ENCODE measurements at places on chromosomes 2 and 18.
A peak's percentile ranks its signal among the peaks of the same experiment; 100 is the strongest.

DNA sequence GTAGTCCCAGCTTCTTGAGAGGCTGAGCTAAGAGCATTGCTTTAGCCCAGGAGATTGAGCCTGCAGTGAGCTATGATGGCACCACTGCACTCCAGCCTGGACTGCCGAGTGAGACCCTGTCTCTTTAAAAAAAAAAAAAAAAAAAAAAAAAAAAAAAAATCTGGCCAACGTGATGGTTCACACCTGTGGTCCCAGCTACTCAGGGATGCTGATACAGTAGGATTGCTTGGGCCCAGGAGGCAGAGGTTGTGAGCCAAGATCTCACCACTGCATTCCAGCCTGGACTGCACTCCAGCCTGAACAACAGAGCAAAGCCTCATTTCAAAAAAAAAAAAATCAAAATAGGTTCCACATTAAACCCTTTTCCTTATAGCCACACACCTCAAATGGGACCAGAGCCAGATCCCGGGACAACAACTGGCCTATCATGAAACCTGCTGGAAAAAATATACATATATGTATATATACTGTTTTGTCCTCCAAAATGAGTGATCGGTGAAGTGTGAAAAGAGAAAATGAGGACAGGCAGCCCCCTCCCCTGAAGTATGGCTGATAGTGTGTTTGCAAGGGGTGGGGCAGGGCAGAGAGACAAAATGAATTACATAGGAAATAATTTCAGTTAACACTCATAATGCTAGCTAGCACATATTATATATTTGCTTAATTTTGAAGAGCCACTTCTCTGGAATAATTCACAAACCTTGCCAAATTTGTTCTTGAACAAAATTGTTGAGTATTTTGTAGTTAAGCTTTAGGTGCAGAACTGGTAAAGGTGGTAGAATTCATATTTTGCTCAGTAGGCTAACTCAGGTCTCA, 22.9 kb downstream of the MAPRE2 start:
- DNase-seq: no peak

DNA sequence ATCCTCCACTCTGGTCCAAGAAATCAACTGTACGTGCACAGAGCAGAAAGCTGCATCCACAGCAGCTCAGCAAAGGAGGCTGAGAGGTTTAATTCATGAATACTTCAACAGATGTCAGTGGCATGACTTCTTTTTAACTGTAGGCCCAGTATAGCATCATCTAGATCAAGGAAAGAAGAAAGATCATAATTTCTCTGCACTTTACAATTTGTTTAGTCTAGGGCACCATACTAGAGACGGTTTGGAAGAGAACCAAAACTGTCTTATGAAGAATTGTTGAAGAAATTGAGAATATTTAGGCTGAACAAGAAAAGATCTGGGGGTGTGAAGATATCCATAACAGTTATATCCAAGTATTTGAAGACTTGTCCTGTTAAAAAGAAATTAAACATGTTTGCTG, 30.5 kb upstream of the MAP3K20 start:
- DNase-seq: no peak

DNA sequence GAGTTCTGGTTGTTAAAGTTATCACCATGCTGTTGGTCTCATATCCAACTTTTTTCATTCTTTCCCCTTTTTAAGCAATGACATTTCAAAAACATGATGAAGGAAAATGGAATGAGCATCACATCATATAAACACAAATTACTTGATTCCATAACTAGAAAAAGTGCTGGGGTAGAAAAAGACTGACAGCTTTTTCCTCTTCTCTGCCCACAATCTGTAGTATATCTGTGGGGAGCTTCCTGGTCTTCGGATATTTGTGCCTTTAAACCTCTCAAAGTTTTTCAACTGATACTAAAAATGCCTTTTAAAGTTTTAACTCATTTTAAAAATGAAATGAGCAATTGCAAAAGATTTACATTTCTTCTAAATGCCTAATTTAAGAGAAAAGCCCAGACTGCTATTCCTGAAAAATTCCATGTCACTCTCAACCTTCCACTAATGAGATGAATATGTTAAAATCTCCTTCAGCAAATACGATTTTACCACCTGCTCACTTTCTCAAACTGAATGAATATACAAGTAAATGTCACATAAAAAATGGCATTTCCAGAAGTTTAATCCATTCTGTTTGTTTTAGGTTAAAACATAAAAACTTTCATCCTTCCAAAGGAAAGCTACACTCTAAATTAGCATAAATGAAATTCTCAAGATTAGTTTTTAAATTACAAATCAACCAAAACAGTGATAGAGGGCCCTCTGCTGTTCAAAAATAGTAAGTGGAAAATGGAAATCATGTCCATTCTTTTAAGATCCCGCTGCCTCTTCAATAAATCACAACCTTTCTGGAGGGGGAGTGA, 2.1 kb downstream of the DNAH7 start:
- no peak for DNase-seq

GRCh38 chr18:48539406-48540250, 797 bp downstream of the CTIF start:
- peak; percentile 32 for DNase-seq

- no peak for DNase-seq
These were observed 106.9 kb downstream of the COL4A4 start for GRCh38 chr2:227057060-227057459.

DNA sequence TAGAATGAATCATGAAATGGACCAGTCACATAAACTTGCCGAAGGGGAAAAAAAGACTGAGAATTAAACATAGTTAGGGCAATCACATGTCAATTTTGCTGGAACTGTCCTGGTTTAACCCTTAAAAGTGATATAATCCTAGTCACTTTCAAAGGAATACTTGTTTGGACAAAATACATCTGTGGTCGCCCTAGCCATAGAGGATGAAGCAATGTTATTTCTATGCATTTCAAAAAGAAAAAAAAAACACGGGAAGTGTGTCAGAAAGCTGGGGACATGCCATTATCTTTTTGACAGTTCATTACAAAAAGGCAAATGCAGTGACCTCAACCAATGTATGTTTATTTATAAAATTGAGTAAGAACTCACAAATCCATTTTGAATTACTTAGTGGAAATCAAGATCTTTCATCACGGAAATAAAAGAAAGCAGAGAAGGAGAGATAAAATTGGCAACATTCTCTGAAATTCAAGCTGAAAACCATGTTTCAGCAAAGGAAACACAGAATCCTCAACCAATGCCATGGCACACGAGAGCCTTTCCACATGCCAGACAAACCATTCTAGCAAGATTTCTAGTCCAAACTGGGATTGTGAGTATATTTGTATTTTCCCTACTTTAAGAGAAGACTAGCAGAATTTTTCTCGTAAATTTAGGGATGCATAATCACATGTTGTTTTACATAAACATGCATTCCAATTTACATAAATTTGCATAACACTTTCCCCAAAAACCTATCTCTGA, 854.3 kb upstream of the ACVR2A start:
- no peak for DNase-seq

- no peak for DNase-seq
These were observed 46.4 kb downstream of the ZNF521 start for GRCh38 chr18:25305584-25305983.

- DNase-seq: no peak
These were observed 41.5 kb downstream of the MARCHF7 start for GRCh38 chr2:159753797-159754196.

GRCh38 chr2:15989559-15989958, 49.2 kb downstream of the MYCN start:
- no peak for DNase-seq

DNA sequence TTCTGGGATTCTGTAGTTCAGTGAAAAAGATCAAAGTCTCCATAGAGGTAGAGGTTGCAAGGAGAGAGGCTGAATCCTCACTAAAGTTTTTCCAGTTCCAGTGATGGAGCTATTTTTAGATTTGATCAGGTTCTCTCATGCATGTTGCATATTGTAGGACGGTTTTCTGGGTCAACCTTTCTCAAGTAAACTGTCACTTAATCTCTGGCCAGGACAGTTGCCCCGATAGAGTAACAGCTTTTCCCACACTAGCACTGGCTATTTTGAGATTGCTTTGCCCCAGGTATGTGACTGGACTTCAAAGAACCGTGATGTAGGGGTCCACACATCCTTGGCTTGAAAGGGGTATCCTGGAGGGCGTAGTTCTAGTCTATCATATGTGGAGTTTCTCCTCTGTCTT, 101.2 kb upstream of the MSH2 start:
- DNase-seq: no peak

DNA sequence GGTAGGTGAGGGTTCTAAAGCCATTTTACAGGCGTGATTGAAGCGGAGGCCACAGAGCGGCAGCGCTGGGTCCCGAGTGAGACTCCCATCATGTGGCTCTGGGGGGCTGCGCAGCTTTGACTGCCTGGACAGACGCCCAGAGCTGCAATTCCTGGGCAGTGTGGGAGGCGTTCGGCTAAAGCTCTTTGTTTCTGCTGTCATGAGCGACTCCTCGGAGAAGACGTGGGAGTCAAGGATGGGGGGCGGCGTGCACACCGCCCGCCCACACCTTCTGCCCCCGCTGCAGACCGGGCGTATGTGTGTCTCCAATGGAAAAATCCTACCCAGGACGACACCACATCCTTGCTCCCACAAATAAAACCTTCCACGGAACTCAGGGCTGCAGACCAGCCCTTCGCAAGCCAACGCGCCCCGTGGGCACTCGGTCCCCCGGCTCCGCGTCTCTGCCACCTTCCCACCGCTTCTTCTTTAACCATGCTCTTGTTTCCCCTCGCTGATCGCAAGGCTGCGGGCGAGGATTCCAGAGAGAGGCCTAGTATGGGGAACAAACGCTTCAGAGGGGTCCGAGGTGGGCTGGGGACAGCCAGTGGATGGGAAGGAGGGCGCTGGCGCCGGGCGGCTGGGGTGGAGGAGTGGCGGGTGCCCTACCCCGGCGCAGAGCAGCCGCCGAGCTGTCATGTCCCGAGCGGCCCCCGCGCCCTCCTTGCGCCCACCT, 680 bp upstream of the LBH start:
- DNase-seq: peak; percentile 36

DNA sequence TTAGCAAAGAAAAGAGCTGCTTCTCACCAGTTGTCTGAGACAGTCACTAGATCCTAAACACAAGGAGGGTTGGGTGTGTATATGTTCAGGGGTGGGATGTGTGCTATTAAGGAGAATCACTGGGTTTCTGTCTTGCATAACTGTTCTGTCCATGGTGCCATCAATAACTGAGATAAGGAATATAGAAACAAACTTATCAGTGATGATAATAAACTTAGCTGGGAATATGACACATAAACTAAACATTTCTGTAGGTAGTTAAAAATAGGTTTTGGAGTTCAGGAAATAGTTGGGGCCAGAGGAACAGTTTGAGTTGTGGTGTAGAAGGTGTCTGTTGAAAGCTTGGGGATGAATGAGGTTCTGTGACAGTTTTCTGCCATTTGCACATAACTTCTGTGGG, 17.4 kb downstream of the NAPG start:
- DNase-seq: no peak

- DNase-seq: no peak
These were observed 1130.1 kb upstream of the CELF4 start for GRCh38 chr18:38695559-38696280.

- no peak for DNase-seq
These were observed 4.4 kb downstream of the SESTD1 start for GRCh38 chr2:179260224-179260623.

- DNase-seq: no peak
These were observed 6.1 kb upstream of the CUL3 start for GRCh38 chr2:224591220-224591619.

GRCh38 chr2:14304326-14304725, 328.2 kb upstream of the LRATD1 start:
- no peak for DNase-seq

GRCh38 chr2:120708944-120709607, 26.6 kb upstream of the GLI2 start:
- DNase-seq: no peak

DNA sequence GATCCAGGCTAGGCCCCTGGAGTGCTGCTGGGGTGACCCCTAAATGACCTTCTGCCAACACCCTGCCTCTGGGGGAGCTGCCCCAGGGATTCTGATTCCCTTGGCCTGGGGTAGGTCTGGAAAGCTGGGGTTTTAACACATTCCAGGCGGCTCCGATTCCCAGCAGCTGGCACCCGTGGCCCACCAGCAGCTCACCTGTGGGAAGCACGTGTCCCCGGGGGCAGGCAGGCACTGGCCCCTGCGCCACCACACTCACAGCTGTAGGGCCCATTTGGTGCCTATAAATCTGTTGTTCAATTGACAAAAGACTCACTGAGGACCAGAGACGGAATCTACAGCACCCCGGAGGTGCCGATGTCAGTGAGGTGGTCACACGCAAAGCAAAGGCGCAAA, 4.1 kb upstream of the KLHL30 start:
- no peak for DNase-seq

GRCh38 chr2:233213011-233213410, 38.5 kb upstream of the ATG16L1 start:
- no peak for DNase-seq

Data from activated naive CD4-positive, alpha-beta T cell treated with anti-CD3 and anti-CD28 coated beads, Interleukin-2, amount 50 U/mL, for 16 hours (primary cell).